ENCODE measurements at places on chromosomes 3 and 15. TPM values are rescaled to one million over a fixed set of nuclear protein-coding genes. Genes with fewer than 3 reads are reported as not detected.

DNA sequence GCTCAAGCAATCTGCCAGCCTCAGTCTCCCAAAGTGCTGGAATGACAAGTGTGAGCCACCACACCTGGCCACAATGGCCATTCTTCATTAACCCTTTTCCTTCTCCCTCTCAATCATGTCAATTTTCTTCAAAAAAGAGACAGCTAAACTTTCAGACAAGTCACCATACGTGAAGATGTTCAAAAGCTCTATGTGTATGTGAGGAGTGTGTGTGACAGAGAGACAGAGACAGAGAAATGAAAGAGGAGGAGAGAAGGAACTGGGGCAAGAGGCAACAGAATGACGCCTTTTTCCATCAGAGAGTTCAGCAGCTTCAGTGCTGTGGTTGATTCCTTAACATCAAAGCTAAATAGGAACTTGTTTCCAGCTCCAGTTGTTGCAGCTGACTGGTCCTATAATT, 27.4 kb downstream of the OSBPL10 start:
- H3K27me3 ChIP-seq: no peaks in the 10 kb centered on the region
- no peak for DNase-seq
- no peaks in the 10 kb centered on the region for H3K36me3 ChIP-seq
- H3K4me3 ChIP-seq: no peak overlapping the region
- peaks cover 2% of the 10 kb centered on the region for H3K4me1 ChIP-seq

DNA sequence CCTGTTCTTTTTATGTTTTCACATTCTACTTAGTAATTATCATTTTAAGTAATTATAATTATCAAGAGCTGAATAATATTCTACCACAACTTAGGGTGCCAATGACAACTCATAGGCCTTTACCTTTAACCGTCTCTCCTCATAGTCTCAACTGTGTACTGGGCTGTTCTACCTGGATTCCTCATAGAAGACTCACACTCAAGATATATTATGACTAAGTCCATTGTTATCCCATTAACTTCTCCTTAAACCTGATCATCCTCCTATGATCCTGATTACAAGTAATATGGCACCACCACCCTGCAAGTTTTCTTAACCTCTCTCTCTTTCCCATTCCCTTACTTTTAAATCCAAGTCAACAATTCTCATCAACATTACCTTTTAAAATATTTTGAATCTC, 285.9 kb upstream of the VEPH1 start:
- DNase-seq: peak; percentile 11
- no peaks in the 10 kb centered on the region for H3K36me3 ChIP-seq
- no peaks in the 10 kb centered on the region for H3K27me3 ChIP-seq
- no peak overlapping the region for H3K27ac ChIP-seq
- peaks cover 25% of the 10 kb centered on the region for H3K4me1 ChIP-seq

DNA sequence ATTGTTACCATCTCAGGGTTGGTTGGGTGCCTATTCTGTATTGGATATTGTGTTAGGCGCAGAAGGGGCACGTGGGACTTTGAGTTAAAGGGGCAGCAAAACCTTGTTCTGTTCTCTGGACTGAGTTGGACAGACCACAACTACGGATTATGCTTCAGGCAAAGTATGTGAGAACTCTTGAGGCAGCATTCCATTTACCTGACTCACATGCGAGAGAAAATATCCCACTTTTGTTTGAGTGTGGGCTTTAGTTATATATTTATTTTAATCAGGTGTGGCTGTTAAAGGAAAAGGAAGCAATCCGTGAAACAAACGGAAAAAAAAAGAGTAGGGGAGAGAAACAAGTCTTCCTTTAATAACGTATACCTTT, 627 bp upstream of the PLS1 start:
- peaks cover 3% of the 10 kb centered on the region for H3K4me1 ChIP-seq
- H3K27me3 ChIP-seq: no peaks in the 10 kb centered on the region
- H3K27ac ChIP-seq: peak overlapping the region; percentile 86
- DNase-seq: peak; percentile 94

GRCh38 chr3:196662711-196663571, 23.4 kb downstream of the NRROS start:
- peak; percentile 30 for DNase-seq
- H3K36me3 ChIP-seq: no peaks in the 10 kb centered on the region
- no peak overlapping the region for H3K27ac ChIP-seq
- H3K4me3 ChIP-seq: no peak overlapping the region

DNA sequence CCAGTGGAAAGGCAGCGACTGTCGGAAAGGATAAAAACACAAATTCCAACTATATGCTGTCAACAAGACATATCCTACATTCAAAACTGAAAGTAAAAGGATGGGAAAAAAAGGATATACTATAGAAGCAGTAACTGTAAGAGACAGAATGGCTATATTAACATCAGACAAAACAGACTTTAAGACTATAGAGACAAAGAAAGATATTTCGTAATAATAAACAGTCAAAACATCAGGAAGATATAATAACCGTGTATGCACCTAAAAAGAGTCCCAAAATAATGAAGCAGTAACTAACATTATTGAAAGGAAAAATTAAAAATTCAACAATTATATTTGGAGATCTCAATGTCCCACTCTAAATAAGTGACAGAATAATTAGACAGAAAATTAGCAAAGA, 48.2 kb downstream of the ZNF148 start:
- H3K4me3 ChIP-seq: no peak overlapping the region
- peaks cover 5% of the 10 kb centered on the region for H3K4me1 ChIP-seq
- peaks cover 6% of the 10 kb centered on the region for H3K36me3 ChIP-seq
- DNase-seq: no peak

- DNase-seq: no peak
- H3K4me3 ChIP-seq: no peak overlapping the region
- no peaks in the 10 kb centered on the region for H3K36me3 ChIP-seq
- no peaks in the 10 kb centered on the region for H3K4me1 ChIP-seq
- H3K27me3 ChIP-seq: no peaks in the 10 kb centered on the region
- no peak overlapping the region for H3K27ac ChIP-seq
Measured at GRCh38 chr15:63887630-63888029, 53.9 kb upstream of the HERC1 start.

DNA sequence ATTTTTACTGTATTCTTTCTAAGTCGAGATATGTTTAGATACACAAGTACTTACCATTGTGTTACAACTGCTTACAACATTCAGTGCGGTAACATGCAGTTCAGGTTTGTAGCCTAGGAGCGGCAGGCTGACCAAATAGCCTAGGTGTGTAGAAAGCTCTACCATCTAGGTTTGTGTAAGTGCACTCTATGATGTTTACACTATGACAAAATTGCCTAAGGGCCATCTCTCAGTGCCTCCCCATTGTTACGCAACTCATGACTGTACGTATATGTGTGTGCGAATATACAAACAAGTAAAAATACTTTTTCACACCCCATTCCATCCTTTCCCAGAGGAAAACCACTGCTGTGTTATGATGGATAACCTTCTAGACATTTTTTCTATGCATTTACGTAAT, 44.3 kb downstream of the PXYLP1 start:
- H3K27me3 ChIP-seq: no peaks in the 10 kb centered on the region
- peaks cover 18% of the 10 kb centered on the region for H3K4me1 ChIP-seq

- no peaks in the 10 kb centered on the region for H3K27me3 ChIP-seq
- peaks cover 11% of the 10 kb centered on the region for H3K4me1 ChIP-seq
- DNase-seq: no peak
- H3K36me3 ChIP-seq: no peaks in the 10 kb centered on the region
Measured at GRCh38 chr15:63946524-63947065, 99.7 kb downstream of the DAPK2 start.

The ACKR4 gene
- total RNA-seq: not detected

The SLC6A20 gene
- total RNA-seq: not detected

The LRRIQ4 gene
- total RNA-seq: not detected

The CRYGS gene
- total RNA-seq: 2.1 TPM
